Fibroblast of skin of back (primary cell): ENCODE measurements at places on chromosomes 1 and 21.
A peak's percentile ranks its signal among the peaks of the same experiment; 100 is the strongest.

- DNase-seq = no peak
These were observed 102.3 kb downstream of the RPE65 start for GRCh38 chr1:68347415-68347814.

DNA sequence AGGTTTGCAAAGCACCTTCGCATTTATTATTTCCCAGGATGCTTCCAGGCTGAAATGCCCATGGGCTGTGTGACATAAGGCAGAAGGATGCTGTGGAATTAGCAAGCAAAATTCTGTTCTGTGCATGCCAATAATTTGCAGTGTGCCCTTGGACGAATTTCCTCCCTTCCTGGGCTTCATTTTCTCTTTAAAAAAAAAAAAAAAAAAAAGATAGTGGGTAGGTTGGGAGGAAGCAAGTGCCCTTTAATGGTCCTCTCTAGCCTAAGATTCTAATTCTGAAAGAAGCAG is 2.5 kb upstream of the ID3 start:
- peak; percentile 78 for DNase-seq

- no peak for DNase-seq
These were observed 71.0 kb downstream of the EBNA1BP2 start for GRCh38 chr1:43101061-43101460.

DNA sequence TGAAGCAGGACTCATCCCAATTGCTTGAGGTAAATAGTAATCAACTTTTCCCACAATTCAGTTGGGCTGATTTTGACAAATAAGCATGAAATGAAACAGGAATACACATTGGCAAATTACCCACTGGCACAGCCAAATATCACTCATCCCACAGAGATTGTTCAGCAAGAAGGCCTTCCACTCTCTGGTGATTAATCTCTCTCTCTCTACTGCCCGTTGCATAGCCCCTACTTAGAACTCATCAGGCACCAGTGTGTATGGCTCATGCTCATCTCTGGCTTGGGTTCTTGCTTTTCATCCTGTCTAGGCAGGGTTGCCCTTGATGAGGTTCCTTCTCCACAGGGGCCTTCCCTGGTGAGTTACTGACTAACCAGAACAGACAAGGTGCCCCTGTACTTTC is 1.1 kb downstream of the BSDC1 start:
- no peak for DNase-seq

- no peak for DNase-seq
These were observed 79.6 kb downstream of the RGL1 start for GRCh38 chr1:183884526-183884925.

DNA sequence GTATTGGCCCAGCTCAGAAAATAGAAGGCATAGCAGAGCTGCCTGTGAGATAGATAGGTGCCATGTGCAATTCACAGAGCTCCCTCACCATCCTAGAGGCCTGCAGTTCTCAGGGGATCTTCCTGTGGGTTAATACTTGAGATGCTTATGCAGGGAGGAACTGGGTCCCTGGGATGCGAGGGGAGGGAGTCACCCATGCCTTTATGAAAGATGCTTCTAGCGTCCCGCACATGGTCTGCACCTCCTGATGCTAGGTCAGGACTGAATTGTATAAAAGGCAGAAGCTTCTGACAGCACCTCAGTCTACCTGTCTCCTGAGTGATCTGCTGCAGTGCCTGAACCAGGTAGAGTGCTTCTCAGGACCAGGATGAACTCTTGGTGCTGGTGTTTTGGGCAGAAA is at the start of gene LCE5A:
Gene LCE5A, plus strand, starts transcription at position 301 of the 400 bp plus-strand sequence. CDS start 732 bp downstream, outside the sequence.
- no peak for DNase-seq

GRCh38 chr1:19096036-19096833 is 113.8 kb downstream of the UBR4 start:
- peak; percentile 23 for DNase-seq

- DNase-seq = no peak
These were observed 21.9 kb downstream of the PEA15 start for GRCh38 chr1:160227034-160227433.

- no peak for DNase-seq
These were observed 5.6 kb downstream of the CTSS start for GRCh38 chr1:150760013-150760412.

GRCh38 chr21:42203936-42204335 is 15.0 kb upstream of the ABCG1 start:
- DNase-seq = no peak

DNA sequence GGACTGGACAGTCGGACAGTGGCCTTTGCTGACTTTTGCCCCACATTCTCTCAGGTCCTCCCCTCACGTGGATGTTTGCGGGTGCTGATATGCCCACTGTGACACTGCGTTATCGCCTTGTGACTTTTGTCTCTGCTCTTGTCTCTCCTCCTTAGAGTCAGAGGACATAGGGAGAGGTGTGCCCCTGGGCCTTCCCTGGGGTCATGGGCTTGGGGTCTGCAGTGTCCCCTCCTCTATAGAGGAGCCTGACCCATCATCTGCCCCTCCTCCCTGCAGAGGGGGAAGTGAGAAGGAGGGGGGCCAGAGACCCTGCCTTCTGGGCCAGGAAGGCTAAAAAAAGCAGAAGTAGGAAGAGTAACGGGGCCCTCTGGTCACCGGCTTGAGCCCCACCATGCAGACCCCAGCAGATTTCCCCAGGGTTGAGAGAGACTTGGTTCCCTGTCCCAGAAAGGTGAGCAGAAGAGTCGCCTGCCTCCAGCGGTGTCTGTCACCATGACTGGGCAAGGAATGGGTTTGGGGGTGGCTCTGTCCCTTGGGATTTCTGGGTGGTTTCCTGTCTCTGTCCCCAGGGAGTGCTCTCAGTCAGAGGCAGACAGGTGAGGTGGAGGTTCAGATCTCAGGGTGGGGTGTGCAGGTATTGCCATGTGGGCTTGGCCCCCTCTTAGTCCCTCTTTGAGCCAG is 13.3 kb downstream of the RPS6KA1 start:
- DNase-seq = no peak

DNA sequence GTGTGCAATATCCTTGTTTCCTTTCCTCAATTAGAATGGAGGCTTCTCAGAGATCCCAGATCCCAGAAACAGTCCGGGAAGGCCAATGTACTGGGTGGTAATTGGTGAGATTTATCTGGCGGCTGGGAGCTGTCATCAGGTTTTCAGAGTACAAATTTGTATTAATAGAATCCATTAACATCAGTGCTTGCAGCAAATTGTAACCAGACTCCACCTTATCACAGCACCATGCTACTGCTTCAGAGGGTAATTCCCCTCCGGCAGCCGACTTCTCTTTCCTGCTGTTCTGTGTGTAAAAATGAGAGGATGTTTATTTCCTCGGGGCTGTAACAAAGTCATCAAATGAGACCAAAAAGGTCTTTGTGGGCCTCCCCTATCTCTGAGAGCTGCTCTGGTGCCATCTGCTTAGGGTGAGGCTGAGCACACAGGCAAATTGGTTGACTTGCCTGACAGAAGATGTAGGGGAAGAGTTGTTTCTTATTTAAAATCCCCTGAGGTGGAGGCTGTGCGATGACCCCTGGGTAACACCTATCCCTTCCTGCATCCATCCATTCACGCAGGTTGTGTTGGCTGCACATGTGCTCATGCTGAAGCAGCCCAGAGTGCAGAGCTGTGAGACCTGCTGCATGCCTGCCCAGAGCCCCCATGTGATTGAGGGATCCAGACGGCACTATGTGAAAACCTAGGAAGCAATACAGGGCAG is 19.2 kb downstream of the NFASC start:
- no peak for DNase-seq

DNA sequence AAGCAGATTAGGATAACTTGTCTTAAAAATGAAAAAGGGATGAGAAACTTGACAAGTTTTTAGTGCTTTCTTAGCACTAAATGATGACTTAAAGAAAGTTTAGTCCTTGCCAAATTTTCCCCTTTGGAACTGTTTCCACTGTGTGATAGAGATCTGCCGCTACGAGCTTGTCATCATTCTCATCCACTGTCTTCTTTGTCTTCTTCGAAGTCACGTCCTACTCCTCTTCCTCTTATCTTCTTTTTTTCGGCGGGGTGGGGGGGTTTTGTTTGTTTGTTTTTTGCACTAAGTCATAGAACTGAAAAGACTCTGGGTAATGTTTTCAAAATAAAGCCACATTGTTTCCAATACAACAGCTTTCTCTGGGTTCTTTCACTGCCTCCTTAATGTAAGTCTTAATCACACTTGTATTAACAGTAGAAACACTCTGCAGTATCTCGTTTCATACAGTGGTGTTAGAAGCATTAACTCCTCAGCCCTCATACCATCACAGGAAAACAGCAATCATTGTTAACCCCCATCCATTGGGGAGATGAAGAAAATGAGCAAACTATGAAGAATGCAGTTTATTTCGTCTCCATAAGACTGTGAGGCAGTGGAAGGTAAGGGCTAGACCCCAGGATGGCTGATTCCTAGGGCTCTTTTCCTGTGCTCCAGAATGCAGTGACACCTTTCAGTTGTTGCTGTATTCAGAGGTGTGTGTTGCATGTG is 81.8 kb downstream of the OLFML2B start:
- DNase-seq = peak; percentile 39

GRCh38 chr21:37675202-37675801 is 241.0 kb downstream of the KCNJ6 start:
- DNase-seq = peak; percentile 28

- no peak for DNase-seq
These were observed 139.5 kb upstream of the SAMSN1 start for GRCh38 chr21:14685568-14685967.

- DNase-seq = peak; percentile 40
These were observed 219.4 kb downstream of the LRRC40 start for GRCh38 chr1:69985901-69986439.

DNA sequence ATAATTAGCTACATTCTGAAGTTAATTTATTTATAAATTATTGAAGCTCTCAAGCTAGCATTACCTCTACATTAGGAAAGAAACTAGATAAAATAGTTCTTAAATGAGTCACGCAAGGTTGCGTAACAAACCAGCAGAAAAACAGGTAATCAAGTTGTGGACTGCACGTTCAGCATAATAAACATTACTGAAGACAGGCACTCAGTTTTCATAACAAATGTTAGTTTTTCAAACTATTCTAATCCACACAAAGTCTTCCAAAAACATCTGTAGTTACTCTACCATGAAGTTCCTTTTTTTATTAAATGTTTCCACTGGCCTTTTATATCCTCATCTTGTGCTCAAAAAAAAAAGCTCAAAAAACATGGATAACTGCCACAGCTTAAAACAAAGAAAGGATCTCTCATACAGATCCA is 1.3 kb downstream of the TOR1AIP2 start:
- DNase-seq = no peak

DNA sequence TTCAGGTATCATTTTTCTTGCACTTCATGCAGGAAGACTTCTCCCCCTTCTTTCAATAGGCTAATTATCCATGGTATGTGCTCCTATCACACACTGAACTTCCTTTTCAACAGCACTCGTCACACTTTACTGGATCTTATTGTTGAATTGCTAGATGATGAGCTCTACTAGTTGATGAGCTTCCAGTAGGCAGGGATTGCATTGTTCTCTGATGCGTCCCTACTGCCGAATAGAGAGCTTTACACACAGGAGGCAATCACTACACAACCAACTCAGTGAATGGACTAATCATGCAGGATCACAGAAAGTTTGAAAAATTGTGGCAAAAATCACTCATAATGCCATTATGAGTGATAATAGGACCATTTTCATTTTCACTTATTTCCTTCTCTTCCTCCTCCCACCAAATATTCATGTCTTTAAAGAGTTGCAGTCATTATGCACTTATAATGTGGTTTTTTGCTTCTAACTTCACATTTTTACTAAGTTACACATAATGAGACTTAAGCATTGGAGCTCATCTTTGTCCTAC is 128.1 kb upstream of the ZNF648 start:
- DNase-seq = no peak

- no peak for DNase-seq
These were observed 1.5 kb upstream of the SPATC1L start for GRCh38 chr21:46185716-46186115.

GRCh38 chr1:38474738-38475623 is 384.6 kb downstream of the RRAGC start:
- DNase-seq = no peak

GRCh38 chr1:34696230-34696629 is 58.6 kb upstream of the GJB5 start:
- peak; percentile 5 for DNase-seq

DNA sequence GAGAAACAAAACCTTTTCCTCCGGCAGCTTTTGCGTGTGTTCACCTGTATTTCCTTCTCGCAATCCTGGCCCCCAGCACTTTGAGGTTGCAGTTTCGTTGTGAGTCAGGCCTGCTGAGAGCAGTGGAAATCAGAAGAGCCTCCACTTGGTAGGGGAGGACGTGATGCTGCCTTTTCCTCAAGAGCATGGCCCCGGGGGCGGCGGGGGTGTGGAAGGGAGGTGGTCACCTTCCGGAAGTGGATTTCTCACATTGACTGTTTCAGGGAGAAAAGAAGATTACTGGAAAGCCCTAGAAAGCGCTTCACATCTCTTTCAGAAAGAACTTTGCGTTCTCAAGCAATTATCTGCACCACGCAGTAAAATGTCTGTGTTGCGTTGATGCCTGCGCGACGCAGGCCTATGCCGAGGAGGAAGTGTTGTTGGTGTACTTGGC is 12.2 kb upstream of the IL10 start:
- DNase-seq = no peak

- no peak for DNase-seq
These were observed 121.9 kb upstream of the TSPAN2 start for GRCh38 chr1:115211071-115211745.
